ENCODE measurements at places on chromosomes 4 and X.

DNA sequence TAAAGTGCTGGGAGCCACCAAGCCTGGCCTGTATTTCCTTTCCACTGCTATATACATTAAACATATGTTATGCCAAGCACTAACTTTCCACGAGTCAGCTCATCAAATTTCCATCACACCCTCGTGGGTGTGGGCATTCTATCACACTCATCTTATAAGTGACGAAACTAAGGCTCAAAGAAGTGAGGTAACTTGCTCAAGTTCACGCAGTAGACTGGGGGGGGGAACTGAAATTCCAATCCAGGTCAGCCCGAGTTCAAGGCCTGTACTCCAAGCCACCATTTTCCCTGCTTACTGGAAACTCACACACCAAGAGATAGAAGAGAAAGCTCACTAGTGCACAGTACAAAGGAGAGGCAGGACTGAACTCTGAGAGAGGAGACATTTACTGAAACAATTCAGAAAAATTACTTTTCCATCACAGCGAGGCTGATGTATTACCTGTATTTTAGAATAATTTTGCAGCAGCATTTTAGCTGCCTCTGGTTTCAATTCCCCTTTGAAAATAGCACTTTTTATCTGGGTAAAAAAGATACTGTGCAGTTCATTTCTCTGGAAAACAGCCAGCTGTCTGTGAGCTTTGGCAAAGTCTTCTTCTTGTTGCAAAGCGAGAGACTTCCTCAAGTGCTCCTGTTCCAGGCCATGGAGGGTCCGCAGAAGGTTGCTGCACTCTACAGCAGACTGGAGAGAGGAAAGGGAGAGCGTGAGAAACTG is 76.8 kb downstream of the EVC2 start:
- DNase-seq = no peak

DNA sequence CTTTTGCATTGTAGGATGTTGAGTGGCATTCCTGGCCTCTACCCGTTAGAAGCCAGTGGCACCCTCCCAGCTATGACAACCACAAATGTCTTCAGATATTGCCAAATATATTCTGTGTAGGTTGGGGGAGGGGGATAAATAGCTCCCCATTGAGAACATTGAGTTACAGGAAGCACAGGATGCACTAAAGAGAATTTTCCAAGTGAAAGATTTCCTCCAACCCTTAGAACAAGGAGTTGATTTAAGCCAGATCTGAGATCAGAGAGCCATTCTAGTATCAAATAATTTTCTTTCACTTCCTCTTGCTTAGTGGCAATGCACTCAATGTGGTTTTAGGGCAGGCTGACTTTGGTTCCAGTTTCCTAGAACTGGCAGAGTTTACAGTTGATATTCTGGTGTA is 436.6 kb downstream of the C4orf33 start:
- no peak for DNase-seq

DNA sequence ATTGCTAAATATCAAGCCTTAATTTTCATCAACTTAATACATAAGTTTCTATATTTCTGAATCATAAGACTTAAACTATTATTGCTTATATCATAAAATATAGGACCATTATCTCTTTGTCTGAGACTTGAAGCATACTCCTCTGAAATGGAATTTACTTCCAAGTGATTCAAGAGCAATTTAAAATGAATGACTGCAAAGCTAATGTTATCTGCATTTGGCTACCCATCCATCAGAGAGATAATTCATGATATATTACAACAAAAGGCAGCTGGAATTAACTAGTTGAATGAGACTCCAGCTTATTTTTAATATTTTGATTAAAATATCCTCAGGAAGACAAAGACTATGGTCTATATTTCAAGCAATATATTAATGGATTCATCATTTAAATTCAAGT is 208.6 kb downstream of the UNC5C start:
- DNase-seq = no peak

GRCh38 chr4:87574996-87575395 is 33.3 kb upstream of the DSPP start:
- no peak for DNase-seq

DNA sequence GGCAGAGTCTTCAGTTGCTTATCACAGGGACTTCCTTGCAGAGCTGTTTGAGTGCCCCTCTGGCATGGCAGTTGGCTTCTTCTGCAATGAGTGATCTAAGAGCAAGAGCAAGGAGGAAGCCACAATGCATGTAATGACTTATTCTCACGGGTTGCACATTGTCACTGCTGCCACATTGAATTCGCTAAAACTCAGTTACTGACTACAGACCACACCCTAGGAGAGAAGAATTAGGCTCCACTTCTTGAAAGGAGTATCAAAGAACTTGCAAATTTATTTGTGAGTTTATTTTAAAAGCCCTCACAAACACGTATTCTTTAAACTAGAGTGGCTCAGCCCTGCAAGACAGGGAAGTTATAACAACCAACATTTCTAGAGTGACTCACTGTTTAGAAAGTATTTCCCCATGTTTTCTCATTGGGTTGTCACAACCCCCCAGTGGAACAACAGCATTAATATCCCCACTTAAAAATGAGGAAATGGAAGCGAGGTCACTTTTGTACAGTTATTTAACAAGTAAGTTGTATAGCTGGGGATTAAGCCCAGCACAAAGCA is 32.4 kb upstream of the RBPJ start:
- no peak for DNase-seq

DNA sequence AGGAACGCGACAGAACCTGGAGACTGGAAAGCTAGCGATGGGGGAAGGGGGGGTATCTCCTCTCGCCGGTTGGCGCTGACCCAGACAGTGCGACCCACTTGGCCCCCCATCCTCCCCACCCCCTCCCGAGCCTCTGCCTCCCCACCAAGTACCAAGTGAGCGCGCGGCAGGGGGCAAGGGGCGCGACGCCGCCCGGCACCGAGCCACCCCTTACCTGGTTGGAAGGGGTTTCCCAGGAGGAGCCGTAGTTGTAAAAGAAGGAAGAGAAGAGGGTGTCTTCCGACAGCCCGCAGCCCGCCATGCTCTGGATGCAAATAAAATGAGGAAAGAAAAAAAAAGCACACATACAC is 112.2 kb downstream of the DHX15 start:
- peak; percentile 6 for DNase-seq

DNA sequence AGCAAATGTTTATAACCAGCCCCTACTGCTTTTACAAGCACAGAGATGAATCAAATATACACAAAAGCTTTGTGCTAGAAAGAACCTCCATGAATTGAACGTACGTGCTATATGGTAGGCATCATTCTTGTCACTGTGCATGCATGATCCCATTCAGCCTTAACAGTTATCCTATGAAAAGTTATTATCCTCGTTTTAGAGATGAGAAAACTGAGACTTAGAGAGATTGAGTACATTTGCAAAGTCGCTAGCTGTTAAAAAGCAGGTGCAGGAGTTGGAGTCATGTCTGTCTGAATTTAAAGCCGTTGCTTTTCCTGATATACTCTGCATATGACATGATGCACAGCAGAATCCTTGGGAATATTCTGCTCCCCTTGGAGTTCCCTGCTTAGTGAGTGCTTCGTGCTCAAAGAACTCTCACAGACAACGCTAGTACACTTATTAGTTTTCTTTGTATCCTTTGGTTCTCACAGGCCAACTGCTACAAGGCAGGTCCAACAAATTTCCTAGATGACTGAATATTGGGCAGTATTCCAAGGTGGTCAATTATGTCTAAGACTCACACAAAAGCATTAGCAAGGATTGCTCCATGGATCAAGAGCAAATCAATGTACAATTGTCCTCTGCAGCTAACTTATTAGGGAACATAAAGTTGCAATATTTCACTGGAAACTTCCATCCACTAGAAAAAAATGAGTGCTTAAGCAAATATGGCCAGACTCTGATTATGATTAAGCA is 42.8 kb upstream of the TRIM2 start:
- no peak for DNase-seq

DNA sequence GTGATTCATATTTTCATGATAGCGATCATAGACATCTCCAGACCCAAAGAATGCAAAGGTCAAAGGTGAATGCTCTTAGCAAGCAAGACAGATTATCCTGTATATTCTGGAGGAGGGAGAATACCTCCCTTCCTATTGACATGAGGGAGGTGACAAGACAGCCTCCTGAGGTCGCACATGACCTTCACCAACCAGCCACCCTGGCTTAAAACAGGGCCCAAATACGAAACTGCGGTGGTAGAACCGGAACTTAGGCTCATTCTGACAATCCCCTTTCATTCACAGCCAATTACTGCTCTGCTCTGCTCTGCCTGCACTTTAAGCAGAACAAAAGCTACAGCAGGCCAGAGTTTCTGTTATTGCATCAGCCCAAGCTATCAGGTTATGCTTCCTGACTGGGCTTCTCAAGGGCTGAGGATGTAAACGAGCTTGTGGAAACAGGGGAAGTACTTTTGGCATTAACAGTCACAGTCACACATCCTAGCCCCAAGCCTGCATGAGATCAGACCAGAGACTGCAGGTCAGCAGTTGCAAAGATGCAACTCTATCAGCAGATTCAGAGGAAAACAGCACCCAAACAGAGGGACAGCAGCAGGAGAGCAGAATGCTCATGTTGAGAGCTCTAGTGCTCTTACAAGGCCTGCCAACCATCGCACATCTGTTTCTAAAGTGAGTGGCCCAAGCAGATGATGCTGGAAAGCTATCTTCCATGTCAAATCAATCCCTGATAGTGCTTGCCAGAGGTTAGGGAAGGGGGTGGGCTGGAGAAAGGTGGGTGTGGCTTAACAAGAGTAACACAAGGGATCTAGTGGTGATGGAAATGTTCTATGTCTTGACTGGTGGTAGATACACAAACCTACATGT is 51.3 kb upstream of the MAP3K15 start:
- DNase-seq = no peak

- no peak for DNase-seq
Measured at GRCh38 chr4:78937837-78938236, 1.4 kb downstream of the PAQR3 start.

DNA sequence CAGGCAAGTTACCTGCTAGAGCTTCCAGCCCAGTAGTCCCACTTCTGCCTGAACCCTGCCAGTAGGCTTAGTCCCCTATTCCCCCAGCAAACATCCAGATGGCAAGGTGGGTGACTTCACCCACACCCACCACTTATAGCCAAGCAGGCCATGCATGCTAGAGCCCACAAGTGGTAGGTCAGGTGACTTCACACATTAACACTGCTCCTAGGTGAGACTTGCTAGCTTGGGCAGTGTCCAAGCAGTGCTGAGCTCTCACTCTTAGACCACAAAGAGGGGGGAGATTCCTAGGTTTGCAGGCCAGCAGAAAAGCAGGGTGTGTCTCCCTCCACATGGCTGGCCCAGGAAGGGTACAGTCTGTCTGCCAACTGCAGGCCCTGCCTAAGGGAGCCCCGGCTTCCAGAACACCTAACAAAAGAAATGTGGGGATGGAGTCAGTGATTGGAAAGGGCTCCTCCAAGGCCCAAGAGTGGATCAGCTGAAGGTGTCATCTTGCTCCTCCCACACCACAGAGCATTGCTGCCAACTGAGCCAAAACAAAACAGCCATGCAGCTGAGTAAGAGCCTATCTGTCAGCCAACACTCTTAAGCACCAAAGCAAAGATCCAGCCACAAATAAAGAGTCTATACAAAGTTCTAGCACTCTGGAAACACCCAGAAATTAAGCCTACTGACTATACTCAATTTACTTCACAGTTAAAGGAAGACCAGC is 158.1 kb upstream of the USP38 start:
- no peak for DNase-seq

DNA sequence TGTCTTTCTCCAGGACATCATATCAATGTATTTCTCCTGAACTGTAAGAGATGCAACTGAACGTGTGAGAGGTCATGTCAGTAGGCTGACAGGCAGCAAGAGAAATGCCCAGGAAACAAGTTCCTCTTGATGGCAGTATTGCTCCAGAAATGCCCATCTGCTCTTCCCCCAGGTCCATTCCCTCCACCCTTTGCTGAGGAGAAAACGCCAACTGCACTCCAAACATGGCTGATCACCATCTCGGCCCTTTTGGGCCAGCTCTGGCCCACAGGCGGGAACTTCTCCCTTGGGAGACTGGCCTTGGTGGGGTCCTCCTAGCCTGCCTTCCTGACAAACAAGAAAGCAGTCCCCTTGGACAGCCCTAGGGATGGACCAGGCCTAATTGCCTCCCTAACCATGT is 276.5 kb upstream of the AGTR2 start:
- DNase-seq = no peak

GRCh38 chr4:925771-926500 is 6.2 kb downstream of the GAK start:
- DNase-seq = no peak

GRCh38 chr4:158500054-158500453 is 21.6 kb upstream of the RXFP1 start:
- DNase-seq = no peak

- DNase-seq = no peak
Measured at GRCh38 chr4:134862116-134862515, 660.5 kb upstream of the PABPC4L start.

- no peak for DNase-seq
Measured at GRCh38 chr4:124854968-124855367, 142.4 kb upstream of the ANKRD50 start.

DNA sequence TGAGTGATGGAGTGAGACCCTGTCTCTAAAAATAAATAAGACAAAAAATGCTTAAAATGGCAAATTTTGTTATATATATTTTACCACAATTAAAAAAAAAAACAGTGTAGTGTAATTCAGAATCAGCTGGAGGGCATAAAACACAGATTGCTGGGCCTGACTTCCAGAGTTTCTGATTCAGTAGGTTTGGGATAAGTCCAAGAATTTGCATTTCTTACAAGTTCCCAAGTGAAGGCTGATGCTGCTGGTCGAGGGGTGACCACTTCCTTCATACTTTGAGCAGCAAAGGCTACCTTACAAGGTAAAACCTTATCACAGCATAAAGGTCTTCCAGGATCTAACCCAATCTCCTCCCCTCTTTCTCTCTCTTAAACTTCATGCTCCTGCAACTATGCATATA is 40.7 kb downstream of the KLHL8 start:
- no peak for DNase-seq

DNA sequence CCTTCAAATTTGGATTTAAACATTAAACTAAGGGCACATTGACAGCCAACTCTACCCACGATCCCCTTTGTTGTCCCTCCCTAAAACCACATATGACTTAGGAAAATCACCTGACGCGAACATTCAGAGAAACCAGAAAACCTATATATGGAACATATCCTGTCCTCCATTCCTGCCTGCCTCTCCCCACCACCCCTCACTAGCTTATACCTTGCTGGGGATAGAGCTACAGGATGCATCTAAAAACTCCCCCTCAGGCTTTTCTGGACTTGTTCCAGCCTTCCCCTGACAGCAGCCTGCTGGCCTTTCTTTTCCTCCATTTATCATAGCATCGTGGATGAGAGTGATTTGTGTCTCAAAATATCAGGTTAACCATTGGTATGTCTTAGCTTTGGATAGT is 8.8 kb downstream of the STK26 start:
- no peak for DNase-seq

GRCh38 chr4:126446917-126447316 is 1132.2 kb downstream of the FAT4 start:
- DNase-seq = no peak
